Transverse colon (tissue), 4 donors: ENCODE measurements at places on chromosomes 7 and 10. TPM values are rescaled to one million over a fixed set of nuclear protein-coding genes. Genes with fewer than 3 reads are reported as not detected.

Gene LOXL4
- 3.4 TPM for total RNA-seq

Gene FMC1
- total RNA-seq, result not detected

Gene GIMAP1
- total RNA-seq, result 0.40 TPM

Gene GPR26
- not detected for total RNA-seq

Gene UPK3B
- 3.0 TPM for total RNA-seq

Gene PRTFDC1
- 6.7 TPM for total RNA-seq

Gene STMP1
- total RNA-seq, result 21.6 TPM

Gene SFRP4
- total RNA-seq, result not detected

Gene GALNT17
- 5.1 TPM for total RNA-seq

Gene SPAM1
- total RNA-seq, result not detected

Gene HMX2
- 0.64 TPM for total RNA-seq

Gene SFRP5
- total RNA-seq, result 4.6 TPM

Gene FKBP6
- total RNA-seq, result not detected

Gene OR6B1
- total RNA-seq, result not detected

Gene NKX1-2
- total RNA-seq, result not detected

Gene GNG11
- total RNA-seq, result 4.4 TPM
